ENCODE measurements at places on chromosomes 1 and 21.

- DNase-seq = no peak
Observed at GRCh38 chr1:235063068-235063765, 65.4 kb downstream of the TOMM20 start.

GRCh38 chr1:191575180-191575579, 583.1 kb upstream of the RGS18 start:
- DNase-seq = peak; percentile 1

DNA sequence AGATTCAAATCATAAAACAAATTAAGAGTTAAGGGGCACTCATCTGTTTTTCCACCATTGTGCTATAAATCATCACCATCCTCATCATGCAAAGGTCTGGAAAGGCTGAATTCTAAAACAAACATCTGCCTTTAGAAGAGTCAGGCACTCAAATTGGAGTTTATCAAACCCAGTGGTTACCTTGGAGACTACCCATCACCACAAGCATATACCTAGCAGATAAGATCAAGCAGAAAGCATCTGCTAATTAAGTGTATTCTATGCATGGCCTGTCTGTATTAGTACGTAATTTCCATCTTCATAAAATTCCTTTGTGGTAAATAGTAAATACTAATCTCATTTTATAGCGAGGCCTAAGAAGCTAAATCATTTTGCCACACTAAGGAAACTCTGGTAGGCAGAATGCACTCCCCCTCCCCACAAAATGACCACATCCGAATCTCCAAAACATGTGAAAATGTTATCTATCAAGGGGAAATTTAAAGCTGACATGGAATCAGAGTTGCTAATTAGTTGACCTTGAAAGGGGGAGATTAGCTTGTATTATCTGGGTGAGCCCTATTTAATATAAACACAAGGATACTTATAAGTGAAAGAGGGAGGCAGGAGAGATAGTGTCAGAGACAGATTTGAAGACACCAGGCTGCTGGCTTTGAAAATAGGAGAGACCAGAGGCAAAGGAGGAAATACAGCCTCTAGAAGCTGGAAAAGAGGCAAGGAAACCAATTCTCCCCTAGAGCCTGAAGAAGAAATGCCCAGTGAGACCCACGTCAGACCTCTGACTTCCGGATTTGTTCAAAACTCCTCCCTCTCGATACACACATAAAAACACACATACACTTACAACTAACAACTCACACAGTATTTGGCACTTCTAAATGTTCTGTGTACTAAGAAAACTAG, 23.2 kb downstream of the ARID4B start:
- no peak for DNase-seq

GRCh38 chr21:46172863-46173528, 11.3 kb downstream of the SPATC1L start:
- DNase-seq = no peak

DNA sequence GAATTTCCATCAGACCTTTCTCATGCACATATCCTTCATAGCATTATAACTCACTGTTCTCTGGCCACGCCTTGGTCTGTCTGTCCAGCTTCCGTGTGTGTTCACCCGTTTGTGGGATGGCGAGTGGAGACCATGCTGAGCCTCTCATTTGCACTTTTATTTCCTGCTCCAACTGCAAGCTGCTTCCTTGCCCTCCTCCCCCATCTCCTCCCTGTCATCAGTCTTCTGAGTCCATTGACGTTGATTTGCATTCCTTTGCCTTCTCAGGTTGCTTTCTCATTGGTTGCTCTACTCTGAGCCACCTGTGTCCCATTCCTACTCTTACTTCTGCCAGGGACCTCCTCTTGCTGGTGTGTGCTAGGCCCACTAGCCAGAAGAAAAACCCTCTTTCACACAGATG, 146.4 kb downstream of the NOS1AP start:
- DNase-seq = no peak

GRCh38 chr21:41418956-41419680, 6.9 kb upstream of the MX1 start:
- no peak for DNase-seq

- DNase-seq = no peak
Observed at GRCh38 chr21:42319851-42320572, 4.8 kb upstream of the TFF3 start.

DNA sequence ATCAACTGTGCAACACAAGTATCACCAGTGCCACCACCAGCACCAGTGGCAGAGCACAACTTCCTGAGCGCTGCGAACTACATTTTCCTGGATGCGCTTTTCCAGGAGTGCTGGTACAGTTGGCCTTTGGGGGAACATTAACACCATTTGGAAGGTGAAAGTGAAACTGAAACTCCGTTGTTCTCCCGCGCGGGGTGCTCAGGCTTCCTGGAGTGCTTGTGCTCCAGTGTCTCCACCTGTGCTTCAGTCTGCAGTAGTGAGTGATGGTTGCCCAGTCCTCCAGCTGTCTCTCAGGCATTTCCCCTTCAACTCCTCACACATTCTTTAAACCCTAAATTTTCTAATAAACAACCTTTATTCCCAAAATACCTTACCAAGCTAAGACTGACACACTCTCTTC, 187.8 kb downstream of the LRRIQ3 start:
- DNase-seq = no peak

DNA sequence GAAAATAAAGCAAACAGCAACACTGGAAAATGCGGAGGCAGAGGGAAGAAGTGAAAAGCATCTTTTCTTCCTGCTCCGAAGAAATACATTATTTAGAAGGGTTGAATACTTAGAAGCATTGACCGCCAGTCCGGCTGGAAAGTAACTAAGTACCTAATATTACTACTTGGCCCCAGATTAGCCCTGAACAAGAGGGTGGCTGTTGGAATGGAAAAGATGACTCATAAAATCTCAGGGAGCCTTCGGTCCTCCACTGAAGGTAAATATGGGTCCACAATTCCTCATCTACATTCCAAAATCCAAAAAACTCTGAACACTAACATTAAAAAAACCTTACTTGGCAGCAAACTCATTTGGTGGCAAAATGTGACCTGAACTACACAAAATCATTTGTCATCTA, 40.1 kb downstream of the BCAR3 start:
- DNase-seq = no peak

- no peak for DNase-seq
Observed at GRCh38 chr1:169514566-169515270, 29.0 kb upstream of the SLC19A2 start.

- DNase-seq = no peak
Observed at GRCh38 chr1:48469616-48470480, 2.2 kb downstream of the SPATA6 start.

- no peak for DNase-seq
Observed at GRCh38 chr21:41242238-41242829, 74.3 kb upstream of the FAM3B start.
